ENCODE measurements at places on chromosomes 16 and 17. TPM values are rescaled to one million over a fixed set of nuclear protein-coding genes. Genes with fewer than 3 reads are reported as not detected.
A peak's percentile ranks its signal among the peaks of the same experiment; 100 is the strongest.

GRCh38 chr17:19017804-19018599 is 13.4 kb upstream of the FAM83G start:
- H3K27ac ChIP-seq: no peak overlapping the region
- H3K4me1 ChIP-seq: no peaks in the 10 kb centered on the region
- H3K27me3 ChIP-seq: no peaks in the 10 kb centered on the region

DNA sequence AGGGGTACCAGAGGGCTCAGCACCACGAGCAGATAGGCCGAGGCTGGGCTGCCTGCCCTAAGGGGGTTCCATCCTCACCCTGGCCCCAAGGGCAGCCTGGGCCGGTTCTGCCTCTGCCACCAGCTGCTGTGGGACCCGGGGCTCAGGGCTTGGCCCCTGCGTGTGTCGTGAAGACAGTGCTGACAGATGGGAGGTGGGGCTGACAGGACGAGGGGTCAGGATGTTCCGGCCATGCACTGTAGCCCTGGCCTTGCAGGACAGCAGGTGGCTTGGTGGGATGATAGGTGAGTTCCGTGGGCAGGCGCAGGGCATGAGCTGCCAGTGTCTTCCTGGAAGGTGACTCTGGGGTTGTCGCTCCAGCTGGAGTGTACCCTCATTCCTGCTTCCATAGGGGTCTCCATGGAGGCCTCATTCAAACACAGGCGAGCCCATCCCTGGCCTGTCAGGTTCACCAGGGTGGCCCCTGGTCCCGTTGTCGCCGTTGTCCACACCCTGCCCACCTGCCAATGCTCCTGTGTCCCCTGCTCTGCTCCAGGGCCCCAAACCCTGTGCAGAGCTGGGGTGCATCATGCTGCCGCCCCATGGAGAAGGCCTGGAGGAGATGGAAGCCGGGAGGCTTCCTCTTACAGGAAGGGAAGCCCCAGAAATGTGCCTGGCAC is 57.2 kb downstream of the WDR45B start:
- no peaks in the 10 kb centered on the region for H3K27me3 ChIP-seq
- H3K4me1 ChIP-seq: peaks cover 38% of the 10 kb centered on the region
- no peak for DNase-seq
- H3K4me3 ChIP-seq: no peak overlapping the region
- H3K36me3 ChIP-seq: peaks cover 11% of the 10 kb centered on the region

GRCh38 chr17:6477831-6478383 is 33.7 kb downstream of the PIMREG start:
- no peaks in the 10 kb centered on the region for H3K36me3 ChIP-seq
- H3K27ac ChIP-seq: no peak overlapping the region
- H3K4me1 ChIP-seq: no peaks in the 10 kb centered on the region
- H3K4me3 ChIP-seq: no peak overlapping the region
- no peak for DNase-seq
- H3K27me3 ChIP-seq: peaks cover 18% of the 10 kb centered on the region

DNA sequence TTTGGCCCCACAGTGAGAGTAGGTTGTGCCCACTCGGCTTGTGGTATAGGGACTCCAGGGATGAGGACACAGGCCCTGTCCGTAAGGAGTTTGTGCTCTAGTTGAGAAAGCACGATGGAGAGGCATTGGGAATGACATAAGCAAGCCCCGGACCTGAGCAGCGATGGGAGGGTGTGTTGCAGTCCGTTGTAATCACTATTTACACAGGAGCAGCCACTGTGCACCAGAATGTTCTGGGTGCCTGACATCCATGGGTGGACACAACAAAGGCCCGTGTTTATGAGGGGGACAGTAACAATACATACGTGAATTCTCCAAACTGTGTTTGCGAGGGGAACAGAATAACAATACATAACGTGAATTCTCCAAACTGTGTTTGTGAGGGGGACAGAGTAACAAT is 86.8 kb downstream of the NPIPB11 start:
- peaks cover 7% of the 10 kb centered on the region for H3K36me3 ChIP-seq
- no peak for DNase-seq
- no peak overlapping the region for H3K27ac ChIP-seq

GRCh38 chr17:82019690-82020571 is 2.7 kb downstream of the CENPX start:
- no peak overlapping the region for H3K4me3 ChIP-seq
- no peak overlapping the region for H3K27ac ChIP-seq
- no peaks in the 10 kb centered on the region for H3K27me3 ChIP-seq
- peaks cover 4% of the 10 kb centered on the region for H3K36me3 ChIP-seq

DNA sequence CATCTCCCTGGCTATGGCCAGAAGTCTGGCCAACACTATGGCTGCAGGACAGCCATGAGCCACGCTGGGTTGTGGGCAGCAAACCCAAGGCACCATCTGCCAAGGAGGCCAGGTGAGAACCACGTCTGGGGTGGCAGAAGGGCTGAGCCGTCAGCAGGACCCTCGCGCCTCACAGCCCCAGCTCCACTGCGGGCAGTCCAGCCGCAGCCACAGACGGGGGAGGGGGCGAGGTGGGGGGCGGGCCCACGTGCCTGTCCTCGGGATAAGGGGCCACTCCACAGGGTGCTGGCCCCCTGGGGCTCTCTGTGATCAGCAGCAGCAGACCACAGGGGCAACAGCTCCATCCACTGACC is 6.5 kb upstream of the BAIAP2 start:
- no peaks in the 10 kb centered on the region for H3K36me3 ChIP-seq
- peaks cover 35% of the 10 kb centered on the region for H3K27me3 ChIP-seq
- H3K4me1 ChIP-seq: peaks cover 44% of the 10 kb centered on the region
- DNase-seq: no peak
- H3K4me3 ChIP-seq: no peak overlapping the region

DNA sequence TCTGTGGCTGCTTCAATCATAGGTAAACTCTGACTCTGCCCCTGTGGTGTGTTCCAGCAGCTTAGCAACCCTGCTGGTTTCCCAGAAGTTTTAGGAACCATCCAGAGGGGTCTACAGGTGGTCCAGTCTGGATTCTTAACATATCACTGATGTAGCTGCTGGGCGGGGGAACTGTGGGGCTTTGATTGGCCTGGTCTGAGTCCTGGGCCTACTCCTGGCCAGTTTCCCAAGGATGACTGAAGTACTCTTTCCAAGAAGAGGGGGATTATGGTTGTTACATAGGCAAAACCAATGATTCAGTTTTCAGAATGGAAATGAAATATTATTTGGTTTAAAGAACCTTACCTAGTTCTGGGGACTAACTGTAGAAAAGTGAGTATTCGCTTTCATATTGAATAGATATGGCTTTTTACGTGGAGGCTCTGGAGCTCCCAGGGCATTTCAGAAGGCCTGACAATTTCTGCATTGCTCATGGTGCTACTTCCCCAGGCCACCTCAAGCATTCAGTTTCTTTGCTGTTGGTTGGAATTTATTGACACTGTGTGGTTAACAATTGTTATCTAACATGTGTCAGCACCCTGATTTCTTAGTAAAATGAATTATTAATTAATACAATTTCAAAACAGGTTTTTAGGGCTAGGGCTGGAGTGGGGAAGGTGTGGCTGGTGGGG is 38.4 kb downstream of the EPN2 start:
- H3K27me3 ChIP-seq: no peaks in the 10 kb centered on the region
- H3K4me1 ChIP-seq: peaks cover 28% of the 10 kb centered on the region
- H3K36me3 ChIP-seq: no peaks in the 10 kb centered on the region
- no peak for DNase-seq
- H3K27ac ChIP-seq: peak overlapping the region; percentile 3

Gene NPIPA1
- 51.3 TPM for total RNA-seq

DNA sequence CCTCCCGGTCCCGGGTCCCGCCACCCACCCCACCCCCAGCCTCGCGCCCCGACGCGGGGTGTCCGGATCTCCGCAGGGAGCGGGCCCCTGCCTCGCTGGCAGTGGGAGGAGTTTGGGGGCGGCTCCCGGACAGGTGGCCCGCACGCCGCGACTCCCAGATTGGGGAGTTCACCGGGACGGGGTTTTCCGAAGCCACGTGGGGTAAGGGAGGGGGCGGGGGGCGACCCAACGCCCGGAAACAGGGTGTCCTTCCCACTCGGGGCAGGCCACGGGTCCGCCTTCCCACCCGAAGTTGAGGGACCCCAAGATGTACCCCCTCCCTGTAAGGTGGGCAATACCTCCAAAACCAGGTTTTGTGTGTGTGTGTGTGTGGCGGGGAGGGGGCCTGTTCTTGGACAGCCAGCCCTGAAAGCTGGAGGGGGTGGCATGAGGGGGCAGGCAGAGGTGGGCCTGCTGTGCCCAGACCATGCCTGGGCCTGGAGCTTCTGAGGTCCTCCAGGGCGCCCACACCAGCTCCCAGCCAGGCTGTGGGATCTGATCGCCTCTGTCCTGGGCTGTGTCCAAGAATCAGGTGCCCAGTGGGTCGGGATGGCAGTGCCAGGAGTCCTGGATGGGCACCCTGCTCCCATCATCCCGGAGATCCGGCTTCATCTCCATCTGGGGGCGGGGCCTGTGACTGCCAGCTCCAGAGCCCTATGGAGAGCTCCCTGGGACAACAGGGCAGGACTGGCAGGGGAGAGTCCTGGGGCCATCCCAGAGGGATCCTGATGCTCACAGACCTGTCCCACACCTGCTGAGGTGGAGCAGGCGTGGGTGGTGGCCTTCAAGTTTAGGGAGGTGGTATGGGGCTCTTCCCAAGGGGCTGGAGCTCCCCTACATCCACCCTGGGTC is 767 bp downstream of the SYNGR2 start:
- peaks cover 38% of the 10 kb centered on the region for H3K4me1 ChIP-seq
- peak; percentile 68 for DNase-seq
- H3K36me3 ChIP-seq: no peaks in the 10 kb centered on the region
- peak overlapping the region; percentile 69 for H3K4me3 ChIP-seq
- H3K27me3 ChIP-seq: no peaks in the 10 kb centered on the region

Gene ABI3
- 6.1 TPM for total RNA-seq

DNA sequence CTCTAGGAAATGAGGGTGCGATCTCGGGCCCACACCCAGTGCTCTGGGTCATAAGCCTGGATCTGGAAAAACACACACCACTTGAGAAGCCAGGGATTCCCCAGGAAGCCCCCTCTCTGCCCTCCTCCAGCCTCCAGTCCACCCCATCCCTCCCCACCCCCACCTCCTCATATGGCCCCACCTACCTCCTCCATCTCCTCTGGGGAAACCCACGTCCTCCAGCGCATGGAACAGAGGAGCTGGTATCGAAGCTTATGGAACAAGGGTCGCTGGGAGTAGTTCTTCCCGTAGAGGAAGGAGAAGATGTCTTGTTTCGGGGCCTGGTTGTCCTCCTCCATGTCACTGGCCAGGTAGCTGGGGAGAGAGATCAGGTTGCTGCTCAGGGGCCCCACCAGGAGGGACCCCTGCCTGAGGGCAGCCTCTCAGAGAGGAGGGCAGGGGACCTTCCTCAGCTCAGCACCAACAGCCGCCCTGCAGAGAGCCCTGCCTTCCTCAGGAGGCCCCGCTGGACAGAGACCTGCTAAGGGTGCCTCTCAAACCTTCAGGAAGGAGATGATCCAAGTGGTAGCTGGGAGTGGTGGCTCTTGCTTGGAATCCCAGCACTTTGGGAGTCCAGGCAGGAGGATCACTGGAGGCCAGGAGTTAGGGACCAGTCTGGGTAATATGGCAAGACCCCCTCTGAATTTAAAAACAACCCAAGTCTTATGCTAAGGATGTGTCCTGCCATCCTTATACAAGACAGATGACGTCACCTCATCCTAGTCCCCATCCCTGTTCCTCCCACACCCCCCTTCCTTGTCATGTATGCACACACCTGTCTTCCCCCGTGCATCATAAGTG is 5.0 kb downstream of the SPDYE4 start:
- H3K36me3 ChIP-seq: no peaks in the 10 kb centered on the region
- no peaks in the 10 kb centered on the region for H3K27me3 ChIP-seq
- H3K27ac ChIP-seq: no peak overlapping the region

Gene TSPOAP1
- total RNA-seq: 9.9 TPM

Gene DEXI
- total RNA-seq: 109 TPM

- H3K36me3 ChIP-seq: no peaks in the 10 kb centered on the region
- no peak overlapping the region for H3K27ac ChIP-seq
- peak overlapping the region; percentile 42 for H3K4me3 ChIP-seq
- H3K4me1 ChIP-seq: peaks cover 10% of the 10 kb centered on the region
- peaks cover 33% of the 10 kb centered on the region for H3K27me3 ChIP-seq
Observed at GRCh38 chr17:6555331-6556120, 829 bp downstream of the PITPNM3 start.

GRCh38 chr16:29744541-29745101 is 1.2 kb downstream of the C16orf54 start:
- peaks cover 11% of the 10 kb centered on the region for H3K27me3 ChIP-seq
- DNase-seq: no peak
- no peaks in the 10 kb centered on the region for H3K4me1 ChIP-seq
- no peaks in the 10 kb centered on the region for H3K36me3 ChIP-seq
- no peak overlapping the region for H3K27ac ChIP-seq

DNA sequence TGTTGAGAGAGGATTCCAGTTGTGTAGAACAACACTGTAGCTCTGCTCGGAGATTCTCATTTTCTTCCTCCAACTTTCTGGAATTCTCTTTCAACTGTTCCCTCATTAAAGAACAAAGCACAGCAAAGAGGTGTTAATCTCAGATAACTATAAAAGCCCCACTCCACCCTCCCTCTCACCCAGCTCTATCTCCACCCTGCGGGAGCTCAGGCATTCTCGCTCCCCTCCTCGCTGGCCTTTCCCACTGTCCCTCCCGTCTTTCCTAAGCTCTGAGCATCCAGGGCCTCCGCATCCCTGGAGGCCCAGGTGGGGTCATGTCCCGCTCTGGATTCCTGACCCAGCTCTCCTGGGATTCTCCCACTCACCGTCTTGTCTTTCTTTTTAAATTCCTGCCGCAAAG is 35.1 kb downstream of the DHX38 start:
- no peak for DNase-seq
- H3K27ac ChIP-seq: no peak overlapping the region
- H3K36me3 ChIP-seq: no peaks in the 10 kb centered on the region
- H3K27me3 ChIP-seq: no peaks in the 10 kb centered on the region
